ENCODE measurements at places on chromosomes 7 and 10. TPM values are rescaled to one million over a fixed set of nuclear protein-coding genes. Genes with fewer than 3 reads are reported as not detected.

DNA sequence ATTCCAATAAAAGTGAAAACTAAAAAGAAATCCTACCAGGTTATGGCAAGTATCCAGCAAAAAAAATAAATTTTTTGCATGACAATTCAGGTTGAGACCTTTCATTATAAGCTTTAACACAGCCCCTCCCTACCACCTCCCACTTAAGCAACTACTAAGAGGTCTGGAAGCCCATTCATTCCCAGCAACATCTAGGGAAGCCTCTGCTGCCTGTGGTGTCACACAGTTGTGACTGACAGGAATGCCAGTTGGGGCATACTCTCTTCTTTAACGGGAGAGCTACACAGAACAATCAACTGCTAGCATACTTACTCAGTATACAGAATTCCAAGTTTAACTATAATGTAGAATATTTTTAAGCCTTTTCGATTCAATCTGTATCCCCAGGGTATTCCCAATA lies 27.8 kb downstream of the ABI1 start:
- DNase-seq = no peak

GRCh38 chr7:158138329-158138597 lies 449.4 kb downstream of the PTPRN2 start:
- DNase-seq = no peak

- DNase-seq = no peak
Measured at GRCh38 chr10:132851451-132851850, 65.5 kb upstream of the NKX6-2 start.

- DNase-seq = no peak
Measured at GRCh38 chr10:69009360-69009759, 20.8 kb downstream of the KIFBP start.

- DNase-seq = peak; percentile 73
Measured at GRCh38 chr10:109875151-109875568, 48.2 kb downstream of the XPNPEP1 start.

DNA sequence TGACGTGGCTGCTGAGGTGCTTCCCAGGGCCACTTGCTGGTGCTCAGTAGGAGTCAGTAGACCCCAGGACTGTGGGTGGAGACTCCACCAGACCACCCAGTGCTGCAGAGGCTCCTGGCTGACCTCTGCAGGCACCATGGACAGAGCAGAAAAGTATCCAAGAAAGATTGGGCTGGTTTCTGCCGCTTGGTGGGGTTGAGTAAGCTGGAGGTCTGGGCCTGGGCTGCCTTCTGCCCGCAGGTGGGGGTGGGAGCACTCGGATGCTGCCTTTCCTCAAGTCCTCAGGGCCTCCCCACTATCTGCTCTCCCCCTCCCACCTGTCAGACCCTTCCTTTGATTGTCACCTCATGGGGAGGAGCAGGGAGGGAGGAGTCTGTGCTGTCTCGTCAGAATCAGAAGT lies 91.6 kb downstream of the WDR37 start:
- DNase-seq = no peak

The TMEM60 gene
- total RNA-seq = 10.3 TPM

DNA sequence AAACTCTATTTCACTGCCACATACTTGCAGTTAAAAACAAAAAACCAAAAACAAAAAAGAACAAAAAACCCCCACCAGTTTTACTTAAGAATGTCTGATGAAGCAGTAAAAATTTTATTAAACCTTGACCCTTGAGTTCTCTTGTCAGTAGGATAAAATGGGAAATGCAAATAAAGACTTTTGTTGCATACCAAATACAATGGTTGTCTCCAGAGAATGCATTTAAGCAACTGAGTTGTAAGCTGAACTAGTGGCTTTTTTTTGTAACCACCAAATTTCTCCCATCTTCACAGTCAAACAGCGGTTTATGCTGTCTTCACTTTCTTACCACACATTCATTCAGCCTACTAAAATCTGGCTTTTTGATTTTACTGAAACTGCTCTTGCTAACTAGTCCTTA lies 3.1 kb downstream of the SYPL1 start:
- DNase-seq = no peak

The SPAG6 gene
- not detected for total RNA-seq

The GPR26 gene
- not detected for total RNA-seq
